Neural crest cell (in vitro differentiated cells): ENCODE measurements at places on chromosomes 1 and 21.

- no peak for DNase-seq
Observed at GRCh38 chr21:46550116-46550941, 54.6 kb downstream of the S100B start.

GRCh38 chr21:37561506-37561905 lies 194.9 kb downstream of the DYRK1A start:
- no peak for DNase-seq

DNA sequence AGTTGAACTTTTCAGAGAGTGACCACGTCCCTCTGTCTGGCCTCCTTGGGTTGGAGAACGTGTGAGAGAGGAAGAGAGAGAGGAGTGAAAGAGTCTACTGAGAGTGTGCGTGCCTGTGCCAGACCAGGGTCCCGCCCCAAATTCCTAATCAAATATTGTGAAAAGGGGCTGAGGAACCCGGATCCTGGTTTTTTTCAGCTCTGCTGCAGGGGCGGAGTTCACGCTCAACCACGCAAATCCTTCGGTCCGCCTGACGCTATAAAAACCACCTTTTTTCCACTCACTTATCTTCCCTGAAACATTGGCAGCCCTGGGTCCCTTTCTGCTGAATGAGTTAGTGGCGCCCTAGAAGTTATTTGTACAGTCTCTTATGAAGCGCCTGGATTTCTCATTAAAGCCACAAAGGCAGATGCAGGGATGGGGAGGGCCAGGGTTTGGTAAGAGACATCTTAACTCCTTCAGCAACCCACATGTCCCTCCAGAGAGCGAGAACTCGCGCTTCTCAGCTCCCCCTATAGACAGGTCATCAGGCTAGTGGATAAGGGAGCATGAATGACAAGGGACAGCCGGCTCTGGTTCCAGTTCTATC lies at the start of gene FMOD:
Gene FMOD, minus strand, starts transcription at position 86 of the 589 bp plus-strand sequence. CDS start 2,852 bp downstream, outside the sequence.
- DNase-seq = no peak

DNA sequence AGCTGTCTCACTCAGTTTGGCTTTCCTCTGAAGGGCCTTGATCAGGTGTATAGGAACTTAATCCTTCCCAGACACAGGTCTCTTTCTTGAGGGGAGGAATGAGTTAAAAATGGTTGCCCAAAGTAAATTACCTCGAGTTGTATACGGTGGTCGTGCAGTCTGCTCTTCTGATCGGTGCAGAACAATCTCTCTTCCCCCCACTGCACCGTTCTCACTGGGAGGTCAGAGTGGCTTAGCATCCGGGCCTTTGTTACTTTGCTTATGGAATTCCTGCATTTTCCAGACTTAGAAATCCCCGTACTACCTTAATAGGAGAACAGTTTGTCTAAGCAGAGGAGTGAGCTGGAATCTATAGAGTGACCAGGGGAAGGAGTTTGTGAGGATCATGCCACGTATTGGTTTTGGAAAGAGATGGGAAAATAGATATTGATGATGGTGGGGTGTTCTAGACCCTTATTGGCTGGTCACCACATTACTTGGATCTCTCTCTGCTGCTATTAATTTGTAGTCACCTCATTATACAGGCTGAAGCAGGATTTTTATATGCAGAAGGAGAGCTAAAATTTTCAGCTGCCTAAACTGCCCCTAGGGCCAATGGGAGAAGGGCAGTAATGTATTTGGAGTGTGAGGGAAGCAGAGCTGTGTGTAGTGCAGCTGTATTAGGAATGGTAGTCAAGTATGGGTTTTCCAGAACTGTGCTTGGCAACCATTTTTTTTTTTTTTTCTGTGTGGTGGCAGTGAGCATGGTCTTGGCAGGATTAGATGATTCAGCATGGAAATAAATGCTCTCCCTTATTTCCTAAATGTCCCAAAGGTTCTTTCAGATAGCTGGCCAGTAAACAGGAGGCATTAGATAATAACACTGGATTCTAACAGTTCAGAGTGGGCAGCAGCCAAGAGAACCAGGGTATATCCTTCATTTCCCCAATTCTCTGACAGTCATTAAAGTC lies 81.5 kb downstream of the NDUFS5 start:
- no peak for DNase-seq

DNA sequence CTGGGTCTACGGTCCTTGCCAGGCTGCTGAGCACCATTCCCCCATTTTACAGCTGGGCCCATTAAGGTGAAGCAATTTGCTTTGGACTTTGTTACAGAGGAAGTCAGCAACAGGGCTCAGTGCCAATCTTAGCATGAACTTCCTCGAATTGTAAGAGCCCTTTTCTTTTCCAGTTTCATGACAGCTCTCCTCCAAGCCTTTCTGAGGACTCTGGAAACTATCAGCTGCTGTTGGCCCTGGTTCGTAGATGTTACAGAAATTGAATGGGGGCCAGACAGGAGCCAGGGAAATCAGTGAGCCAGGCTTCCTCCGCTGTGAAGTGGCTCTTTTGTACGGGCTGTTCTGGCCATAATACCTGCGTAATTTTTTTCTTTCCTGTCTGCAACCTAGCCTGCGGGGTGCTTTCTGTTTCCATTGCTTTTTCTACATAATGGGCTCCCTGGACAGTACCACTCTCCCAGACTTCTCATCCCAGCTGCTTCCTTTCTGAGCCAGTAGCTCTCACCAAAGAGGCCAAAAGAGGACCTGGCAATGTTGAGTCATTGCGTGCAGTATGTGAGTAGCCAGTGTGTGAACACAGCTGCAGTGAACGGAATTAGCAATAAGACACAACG lies 386.3 kb downstream of the DISC1 start:
- DNase-seq = no peak

GRCh38 chr1:145918992-145919939 lies 749 bp upstream of the PEX11B start:
- no peak for DNase-seq

GRCh38 chr1:219791766-219792165 lies 136.6 kb downstream of the SLC30A10 start:
- DNase-seq = no peak

- DNase-seq = no peak
Observed at GRCh38 chr21:33976082-33977016, 60.7 kb upstream of the ATP5PO start.

DNA sequence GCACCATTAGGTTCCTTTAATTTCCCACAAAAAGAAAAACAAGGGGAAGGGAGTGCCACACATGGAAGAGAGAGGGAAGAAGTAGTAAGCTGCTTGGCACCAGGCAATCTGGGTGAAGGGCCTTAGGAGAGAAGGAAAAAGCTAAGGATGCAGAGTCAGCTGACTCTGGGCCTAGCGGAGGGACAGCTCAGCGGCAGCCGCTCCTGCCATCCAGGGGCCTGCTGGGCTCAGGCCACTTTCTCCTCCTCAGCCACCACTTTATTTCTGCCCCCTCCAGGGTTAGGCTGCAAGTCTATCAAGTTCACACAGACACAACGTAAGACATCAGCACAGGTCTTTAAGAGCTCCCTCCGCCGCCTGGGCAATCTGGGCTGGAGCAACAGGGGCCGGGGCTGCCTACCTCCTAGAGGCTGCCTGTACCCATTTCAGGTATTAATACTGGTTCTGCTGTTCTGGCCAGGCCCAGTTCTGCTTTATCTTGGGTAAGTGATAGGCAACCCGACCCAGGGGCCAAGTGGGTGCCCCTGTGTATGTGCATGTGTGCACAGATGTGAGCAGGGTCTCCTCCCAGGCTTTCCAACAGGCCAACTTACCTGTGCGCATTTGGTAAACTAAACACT lies 53.6 kb downstream of the SLC45A1 start:
- DNase-seq = no peak

GRCh38 chr1:18925279-18925678 lies 22.9 kb upstream of the ALDH4A1 start:
- no peak for DNase-seq

DNA sequence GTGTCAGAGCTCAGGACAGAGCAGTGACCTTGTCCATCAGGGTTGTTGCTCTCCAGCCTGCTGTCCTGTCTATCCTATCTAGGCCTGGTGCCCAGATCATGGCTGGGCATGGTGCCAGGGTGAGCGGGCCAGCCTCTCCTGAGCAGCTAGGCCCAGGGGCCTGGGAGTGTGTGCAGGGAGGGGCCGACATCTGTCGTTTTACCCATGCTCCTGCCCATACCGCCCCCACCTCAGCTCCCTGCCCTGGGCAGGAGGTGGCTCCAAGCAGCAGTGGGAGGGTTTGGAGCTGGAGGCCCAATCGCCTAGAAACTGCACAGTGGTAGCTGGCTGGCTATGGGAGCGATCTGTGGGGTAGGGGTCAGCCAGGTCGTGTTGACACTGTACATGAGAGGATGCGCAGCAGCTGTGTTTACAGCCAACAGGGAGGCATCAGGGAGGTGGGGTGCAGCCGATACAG lies 6.5 kb downstream of the INSRR start:
- no peak for DNase-seq

GRCh38 chr1:47840393-47841190 lies 156.6 kb downstream of the TRABD2B start:
- DNase-seq = no peak

GRCh38 chr1:118206966-118207365 lies 21.9 kb upstream of the SPAG17 start:
- DNase-seq = no peak

DNA sequence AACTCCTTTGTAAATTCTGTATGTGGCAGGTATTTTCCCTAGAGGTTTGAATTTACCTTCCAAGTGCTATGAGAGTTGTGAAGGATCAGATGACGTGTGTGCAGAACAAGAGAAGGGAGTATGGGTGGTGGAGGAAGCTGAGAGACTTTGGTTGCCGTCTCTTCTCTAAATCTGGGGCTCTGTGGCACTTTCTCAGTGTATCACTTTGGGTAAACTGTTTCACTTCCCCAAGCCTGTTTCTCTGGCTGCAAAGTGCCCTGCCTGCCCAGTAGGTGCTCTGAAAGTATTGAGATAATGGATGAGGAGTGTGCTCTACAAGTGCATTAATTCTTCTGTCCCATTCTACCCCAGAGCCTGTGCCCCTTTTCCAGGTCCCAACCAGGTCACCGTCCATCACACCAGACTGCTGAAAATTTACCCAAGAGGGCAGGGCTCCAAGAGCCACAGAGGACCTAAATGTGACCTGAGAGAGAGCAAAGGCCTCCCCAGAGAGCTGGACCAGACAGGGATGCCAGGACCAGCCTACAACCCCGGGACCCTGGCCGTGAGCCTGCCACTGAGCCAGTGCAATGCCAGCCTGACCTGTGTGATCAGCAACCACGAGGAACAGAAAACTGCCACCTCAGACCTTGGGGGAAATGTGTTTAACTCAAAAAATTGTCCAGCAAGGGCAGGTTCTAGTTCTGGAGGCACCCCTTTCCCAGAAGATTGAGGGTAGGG lies 131.6 kb upstream of the ETV3 start:
- DNase-seq = no peak

DNA sequence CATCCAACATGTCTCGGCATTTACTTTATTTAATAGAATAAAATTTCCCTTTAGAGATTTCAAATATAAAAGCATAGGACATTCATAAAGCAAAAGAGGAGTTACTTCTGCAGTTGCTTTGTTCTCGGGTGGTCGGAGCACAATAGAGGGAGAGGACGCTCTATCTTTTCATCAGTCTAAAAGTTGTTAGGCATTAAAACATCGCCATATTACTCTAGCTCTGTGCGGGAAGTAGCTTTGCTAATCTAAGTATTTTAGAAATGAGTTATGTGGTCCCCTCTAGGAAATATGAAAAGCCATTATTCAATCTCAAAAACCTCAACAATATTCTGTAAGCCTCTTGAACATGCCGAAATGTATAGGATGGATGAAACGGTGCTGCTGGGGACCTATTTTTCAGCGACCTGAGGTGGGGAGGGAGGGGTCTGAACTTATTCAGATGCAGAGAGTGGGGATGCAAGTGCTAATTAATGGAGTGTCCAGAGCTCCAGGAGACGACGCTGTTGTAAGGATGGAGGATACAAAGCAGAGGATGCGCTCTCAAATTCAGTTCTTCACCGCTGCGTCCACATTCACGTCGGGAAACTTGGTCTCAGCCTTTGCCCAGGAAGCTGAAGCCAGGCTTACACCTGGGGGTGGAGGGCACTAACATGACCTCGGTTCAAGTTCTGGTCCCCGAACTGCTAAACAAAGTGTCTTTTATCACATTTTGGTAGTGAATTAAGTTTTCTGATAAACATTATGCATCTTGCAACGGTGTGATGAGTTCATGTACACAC lies 6.3 kb downstream of the CDKN2C start:
- DNase-seq = no peak

DNA sequence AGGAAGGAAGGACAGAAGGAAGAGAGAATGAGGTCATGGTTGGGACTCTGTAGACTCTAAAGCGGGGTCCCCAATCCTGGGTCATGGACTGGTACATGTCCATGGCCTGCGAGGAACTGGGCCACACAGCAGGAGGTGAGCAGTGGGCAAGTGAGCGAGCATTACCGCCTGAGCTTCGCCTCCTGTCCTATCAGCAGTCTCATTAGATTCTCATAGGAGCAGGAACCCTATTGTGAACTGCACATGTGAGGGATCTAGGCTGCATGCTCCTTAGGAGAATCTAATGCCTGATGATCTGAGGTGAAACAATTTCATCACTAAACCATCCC lies 128.9 kb downstream of the TRABD2B start:
- DNase-seq = no peak

- no peak for DNase-seq
Observed at GRCh38 chr1:230693221-230693620, 20.7 kb downstream of the AGT start.

DNA sequence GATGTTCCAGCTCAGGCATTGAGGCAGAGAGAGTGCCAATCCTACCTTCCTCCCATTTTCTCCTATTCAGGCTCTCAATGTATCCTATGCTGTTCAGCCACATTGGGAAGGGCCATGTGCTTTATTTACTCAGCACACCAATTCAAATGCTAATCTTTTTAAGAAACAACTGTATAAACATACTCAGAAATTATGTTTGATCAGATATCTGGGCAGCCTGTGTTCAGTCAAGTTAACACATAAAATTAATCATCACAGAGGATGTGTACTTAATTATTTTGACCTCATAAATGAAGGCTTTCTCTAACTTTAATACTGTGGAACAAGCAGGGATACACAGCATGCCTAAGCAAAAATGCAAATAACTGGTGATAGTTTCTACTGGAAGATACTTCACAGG lies 149.8 kb downstream of the NCAM2 start:
- DNase-seq = no peak

DNA sequence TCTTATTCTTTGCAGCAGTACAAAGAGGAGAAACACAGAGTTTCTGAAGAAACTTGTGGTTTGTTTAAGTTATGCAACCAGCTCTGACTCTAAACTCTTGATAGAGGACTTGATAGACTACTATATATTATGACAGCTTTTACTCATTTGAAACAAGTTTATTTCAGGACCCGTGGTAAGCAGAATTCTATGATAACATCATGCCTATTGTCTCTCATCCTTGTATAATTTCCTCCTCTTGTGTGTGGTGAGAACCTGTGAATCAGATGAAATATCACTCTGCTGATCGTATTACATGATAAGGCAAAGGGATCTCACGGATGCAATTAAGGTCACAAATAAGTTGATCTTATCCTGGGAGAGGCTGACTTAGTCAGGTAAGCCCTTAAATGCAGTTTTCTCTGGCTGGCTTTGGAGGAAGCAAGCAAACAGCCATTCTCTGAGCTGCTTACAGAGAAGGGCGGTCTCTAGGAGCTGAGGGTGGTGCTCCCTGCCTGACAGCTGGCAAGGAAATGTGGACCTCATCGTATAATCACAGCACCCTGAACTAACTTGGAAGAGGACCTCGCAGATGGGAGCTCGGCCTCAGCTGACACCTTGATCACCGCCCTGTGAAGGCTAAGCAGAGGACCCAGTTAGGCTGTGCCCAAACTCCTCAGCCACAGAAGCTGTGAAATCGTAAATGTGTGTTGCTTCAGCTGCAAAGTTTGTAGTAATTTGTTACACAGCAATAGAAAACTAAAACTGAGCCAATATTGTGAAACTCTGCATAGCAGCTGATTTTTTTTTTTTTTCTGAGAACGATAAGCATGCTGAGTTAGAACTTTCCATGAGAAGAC lies 151.1 kb upstream of the DPT start:
- no peak for DNase-seq
